ENCODE measurements at places on chromosomes 1 and 21.

GRCh38 chr1:6960291-6960811, 175.1 kb downstream of the CAMTA1 start:
- DNase-seq = no peak

- no peak for DNase-seq
Measured at GRCh38 chr21:14435423-14435822, 52.5 kb upstream of the HSPA13 start.

- DNase-seq = no peak
Measured at GRCh38 chr1:112247961-112248360, 148.1 kb upstream of the CTTNBP2NL start.

GRCh38 chr1:228035844-228036243, 29.0 kb downstream of the WNT3A start:
- no peak for DNase-seq

GRCh38 chr1:145985502-145986439, 10.6 kb downstream of the TXNIP start:
- DNase-seq = no peak

- DNase-seq = no peak
Measured at GRCh38 chr1:221823149-221823548, 81.3 kb upstream of the DUSP10 start.

DNA sequence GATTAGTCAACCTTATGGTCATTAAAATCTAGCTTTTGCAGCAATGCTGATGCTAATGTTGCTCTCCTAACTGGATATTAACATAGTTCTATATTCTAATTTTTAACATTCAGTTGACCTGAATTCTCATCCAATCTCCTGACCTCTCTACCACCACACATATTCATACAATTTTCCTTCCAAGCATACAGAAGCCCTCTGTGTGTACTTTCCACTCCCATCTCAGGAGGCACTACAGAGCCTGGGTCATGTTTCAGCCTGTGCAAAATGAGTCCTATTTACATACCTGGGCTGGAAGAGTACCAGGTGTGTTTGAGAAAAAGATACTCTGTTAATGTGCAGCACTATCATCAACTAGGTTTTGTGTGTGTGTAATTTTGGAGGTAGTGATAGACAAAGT, 486.3 kb downstream of the NEGR1 start:
- no peak for DNase-seq

GRCh38 chr21:16663436-16663835, 849.4 kb upstream of the CXADR start:
- DNase-seq = no peak
